Stimulated activated CD8-positive, alpha-beta memory T cell treated with anti-CD3 and anti-CD28 coated beads, Interleukin-7, amount 100 ng/mL, for 48 hours (primary cell): ENCODE measurements at places on chromosomes 3 and 15.

DNA sequence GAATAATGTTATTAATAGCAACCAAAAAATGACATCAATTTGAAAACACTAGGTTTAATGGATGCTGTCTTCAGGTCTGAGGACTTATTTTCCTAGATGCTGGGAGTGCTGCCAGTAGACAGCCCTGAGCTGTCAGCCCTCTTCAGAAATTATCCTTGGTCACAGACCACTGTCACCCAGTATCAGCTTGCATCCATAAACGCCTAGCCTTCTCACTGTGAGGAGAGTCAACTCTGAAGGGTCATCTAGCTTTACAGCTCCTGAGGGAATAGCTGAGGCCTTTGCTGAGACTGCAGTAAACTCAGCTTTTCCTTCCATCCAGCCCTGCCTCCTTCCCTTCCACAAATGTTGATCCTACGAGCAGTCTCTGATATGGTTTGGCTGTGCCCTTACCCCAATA lies 19.4 kb upstream of the MNS1 start:
- no peak for DNase-seq

DNA sequence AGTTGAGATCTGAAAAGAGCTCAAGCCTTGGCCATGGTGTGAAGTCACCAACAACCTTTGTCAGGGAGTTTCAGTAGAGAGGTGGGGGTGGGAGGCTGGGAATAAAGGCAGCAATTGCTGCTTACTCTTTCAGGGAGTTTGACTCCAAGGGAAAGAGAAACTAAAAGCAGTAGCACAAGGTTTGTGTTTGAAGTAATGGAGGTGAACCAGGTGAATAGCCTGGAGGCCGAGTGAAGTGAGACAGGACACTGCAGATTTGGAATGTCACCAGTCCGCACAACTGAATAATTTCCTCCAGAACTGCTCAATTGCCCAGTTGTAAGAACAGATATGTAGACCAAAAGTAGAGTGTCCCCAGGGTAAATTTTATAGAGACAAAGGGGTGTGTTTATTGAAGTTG lies 44.1 kb downstream of the CD86 start:
- DNase-seq: no peak

- DNase-seq: no peak
Measured at GRCh38 chr3:12868039-12869034, 27.0 kb upstream of the RPL32 start.

- DNase-seq: no peak
Measured at GRCh38 chr15:91271565-91272153, 171.6 kb downstream of the SV2B start.

- no peak for DNase-seq
Measured at GRCh38 chr3:187968883-187969580, 184.9 kb upstream of the LPP start.

DNA sequence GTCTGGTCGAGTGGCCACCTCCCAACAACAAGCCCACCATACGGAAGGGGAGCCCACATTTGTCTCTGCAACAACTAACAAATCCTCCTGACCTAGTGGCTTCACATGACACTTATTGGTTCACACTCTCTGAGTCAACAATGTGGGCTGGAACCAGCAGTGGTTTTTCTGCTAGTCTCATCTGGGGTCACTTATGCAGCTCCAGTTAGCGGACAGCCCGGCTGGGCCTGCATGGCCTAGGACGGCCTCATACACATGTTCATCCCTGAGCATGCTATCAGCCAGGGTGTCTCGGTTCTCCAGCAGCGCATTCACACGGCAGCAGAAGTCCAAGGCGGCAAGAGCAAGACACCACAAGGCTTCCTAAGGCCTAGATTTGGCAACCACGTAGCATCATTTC lies 281.7 kb downstream of the XXYLT1 start:
- DNase-seq: no peak

GRCh38 chr3:45683417-45684326 lies 5.5 kb upstream of the SACM1L start:
- no peak for DNase-seq

DNA sequence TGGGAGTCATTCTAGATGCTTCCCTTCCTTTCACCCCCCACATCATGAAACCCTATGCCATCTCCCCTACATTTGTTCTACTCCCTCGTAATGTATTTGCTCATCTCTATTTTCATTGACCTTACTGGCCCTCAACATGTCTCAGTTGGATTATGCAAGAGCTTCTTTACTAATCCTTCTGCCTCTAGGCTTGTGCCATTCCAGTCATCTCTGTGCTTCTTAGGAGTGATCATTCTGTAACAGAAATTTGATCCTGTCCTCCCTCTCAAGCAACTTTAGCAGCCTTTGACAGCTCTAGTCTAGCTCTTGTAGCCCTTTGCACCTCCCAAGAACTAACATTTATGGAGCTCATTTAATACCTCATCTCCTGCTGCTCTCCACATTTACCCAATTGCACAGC lies 64.7 kb downstream of the ISL2 start:
- DNase-seq: no peak

GRCh38 chr3:40714771-40715345 lies 190.1 kb downstream of the ZNF621 start:
- DNase-seq: no peak

DNA sequence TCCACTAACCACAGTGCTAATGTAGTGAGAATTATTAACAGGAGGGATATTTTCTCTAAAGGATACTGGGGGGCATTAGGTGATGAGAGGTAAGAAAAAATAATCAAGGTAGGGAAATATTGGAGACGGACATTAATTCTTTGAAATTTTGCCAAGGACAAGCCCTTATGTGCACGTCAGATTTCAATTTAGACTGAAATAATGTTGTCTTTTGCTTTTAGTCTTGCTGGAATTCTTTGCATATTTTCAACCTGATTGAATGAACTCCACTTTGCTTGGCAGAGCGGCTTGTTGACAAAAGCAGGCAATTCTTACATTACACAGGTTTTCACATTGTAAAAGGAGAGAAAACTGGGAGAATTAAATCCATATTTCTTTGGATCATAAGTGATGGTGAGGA lies 25.0 kb upstream of the C3orf52 start:
- DNase-seq: no peak

DNA sequence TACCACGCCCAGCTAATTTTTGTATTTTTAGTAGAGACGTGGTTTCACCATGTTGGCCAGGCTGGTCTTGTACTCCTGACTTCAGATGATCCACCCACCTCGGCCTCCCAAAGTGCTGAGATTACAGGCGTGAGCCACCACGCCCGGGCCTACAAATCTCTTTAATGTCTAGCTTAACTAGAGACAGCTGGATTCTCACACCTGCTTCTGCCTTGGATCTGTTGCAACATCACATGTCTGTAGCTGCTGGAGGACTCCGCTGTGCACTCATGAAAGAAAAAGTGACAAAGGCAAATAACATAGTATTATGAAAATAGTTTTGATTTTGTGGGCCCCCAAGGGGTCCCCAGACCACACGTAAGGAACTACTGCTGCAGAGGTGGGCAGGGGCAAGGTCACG lies 85.9 kb downstream of the NCEH1 start:
- DNase-seq: no peak

DNA sequence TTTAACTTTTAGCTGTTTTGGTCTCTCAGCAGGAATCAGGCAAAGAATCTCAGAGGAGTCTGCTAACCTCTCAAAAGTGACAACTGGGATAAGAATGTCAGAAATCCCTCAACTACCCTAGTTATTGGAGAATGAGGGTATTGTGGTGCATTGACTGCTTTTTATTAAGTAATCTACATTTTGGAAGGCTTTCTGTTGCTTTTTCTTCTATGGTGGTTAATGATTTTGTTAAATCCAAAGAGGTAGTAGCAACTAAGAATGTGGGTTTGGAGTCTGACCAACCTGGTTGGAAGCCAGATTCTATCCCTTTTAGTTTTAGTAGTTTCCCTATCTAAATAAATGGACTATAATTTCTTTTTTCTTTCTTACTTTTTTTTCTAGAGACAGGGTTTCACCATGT lies 94.7 kb upstream of the RNF7 start:
- DNase-seq: no peak

- DNase-seq: no peak
Measured at GRCh38 chr15:72754096-72754495, 29.5 kb downstream of the ADPGK start.

DNA sequence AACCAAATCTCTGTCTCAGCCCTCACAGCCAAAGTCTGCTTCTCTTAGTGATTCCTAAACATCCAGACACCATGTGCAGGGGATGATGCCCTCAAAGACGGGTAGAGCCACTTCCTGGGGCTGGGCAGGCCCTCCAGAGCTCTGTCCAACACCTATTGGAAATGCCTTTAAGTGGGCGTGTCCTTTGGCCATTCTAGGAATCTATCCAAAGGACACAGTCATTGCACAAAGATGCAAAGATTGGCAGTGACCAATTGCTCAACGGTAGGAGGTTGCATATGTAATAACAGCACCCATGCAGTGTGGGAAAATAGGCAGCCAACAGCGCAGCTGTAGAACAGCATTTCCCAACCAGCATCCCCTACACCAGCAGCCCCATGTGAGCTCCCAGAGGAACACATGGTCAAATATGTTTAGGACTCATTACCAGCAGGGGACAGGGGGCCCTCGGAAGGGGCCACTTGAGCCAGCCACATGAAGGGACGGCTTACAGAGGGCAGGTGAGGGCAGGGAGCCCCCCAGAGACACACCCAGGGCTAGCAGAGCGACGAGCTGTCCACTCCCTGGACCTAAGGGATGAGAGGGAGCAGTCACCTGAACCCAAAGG lies 142.8 kb upstream of the IQSEC1 start:
- DNase-seq: no peak

- no peak for DNase-seq
Measured at GRCh38 chr15:87634361-87634760, 622.2 kb downstream of the NTRK3 start.

- DNase-seq: no peak
Measured at GRCh38 chr3:149850787-149851584, 38.0 kb downstream of the RNF13 start.

DNA sequence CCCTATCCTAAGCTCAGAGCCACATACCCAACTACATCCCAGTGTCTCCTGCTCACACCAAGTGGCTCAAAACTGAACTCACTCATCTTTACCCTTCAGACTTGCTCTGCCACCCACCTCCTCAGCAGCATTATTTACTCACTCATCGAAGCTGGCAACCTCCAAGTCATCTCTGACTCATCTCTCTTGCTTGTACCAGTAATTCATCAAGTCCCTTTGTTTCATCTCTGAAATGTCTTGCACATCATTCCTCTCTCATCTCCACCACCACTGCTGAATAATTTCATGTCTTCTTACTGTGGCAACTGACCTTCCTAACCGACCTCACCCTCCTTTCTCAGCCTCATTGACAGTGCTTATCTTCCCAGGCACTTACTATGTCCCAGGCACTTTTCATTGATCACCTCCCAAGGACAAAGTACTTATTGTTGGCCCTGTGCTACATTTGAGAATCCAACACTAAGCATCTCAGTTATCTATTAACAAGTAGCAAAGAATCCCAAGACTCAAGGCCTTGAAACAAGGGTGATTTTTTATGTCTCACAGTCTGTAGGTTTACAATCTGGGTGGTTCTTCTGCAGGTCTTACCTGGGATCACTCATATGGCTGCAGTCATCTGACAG lies 82.0 kb downstream of the MRPL46 start:
- DNase-seq: no peak

GRCh38 chr3:33663042-33663441 lies 55.0 kb downstream of the CLASP2 start:
- no peak for DNase-seq

DNA sequence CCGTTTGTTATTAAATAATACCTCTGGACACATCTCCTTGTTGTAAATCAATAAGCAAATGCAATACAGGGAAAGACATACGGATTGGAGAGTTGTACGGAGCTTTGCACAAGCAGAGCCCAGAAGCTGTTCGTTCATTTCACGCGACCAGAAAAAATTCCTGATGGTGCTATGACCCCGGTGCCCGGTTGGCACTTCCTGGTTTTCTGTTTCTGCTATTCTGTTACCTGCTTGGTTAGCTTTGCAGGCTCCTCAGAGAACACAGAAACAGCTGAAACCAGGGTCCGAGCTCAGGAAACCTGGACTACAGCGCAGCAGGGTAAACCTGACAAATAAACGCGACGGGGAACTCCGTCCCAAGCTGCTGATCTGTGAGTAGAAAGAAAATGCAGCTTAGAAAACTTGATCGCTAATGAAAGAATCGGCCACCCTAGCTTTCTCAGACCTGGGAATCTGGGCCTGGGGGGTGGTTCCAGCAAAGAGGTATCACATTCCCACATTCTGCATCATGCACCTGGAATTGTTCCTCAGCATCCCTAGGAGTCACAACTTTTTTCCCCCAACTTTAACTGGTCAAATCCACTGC lies 845 bp downstream of the CNTN3 start:
- no peak for DNase-seq

DNA sequence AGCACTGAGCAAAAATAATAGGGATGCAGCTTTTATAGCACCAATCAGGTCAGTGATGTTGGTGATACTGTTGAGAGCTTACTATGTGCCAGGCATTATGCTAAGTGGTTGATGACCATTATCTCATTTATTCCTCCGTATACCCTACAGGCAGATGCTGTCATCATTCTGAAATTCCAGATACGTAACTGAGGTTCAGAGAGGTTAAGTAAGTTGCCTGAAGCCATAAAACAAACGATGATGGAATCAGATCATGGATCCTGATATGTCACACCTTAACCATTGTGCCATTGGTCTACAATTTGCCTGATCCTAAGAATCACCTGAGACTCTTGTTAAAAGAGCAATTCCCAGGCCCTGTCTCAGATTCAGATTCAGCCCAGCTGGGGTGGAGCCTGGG lies 49.5 kb downstream of the ST6GAL1 start:
- DNase-seq: no peak

DNA sequence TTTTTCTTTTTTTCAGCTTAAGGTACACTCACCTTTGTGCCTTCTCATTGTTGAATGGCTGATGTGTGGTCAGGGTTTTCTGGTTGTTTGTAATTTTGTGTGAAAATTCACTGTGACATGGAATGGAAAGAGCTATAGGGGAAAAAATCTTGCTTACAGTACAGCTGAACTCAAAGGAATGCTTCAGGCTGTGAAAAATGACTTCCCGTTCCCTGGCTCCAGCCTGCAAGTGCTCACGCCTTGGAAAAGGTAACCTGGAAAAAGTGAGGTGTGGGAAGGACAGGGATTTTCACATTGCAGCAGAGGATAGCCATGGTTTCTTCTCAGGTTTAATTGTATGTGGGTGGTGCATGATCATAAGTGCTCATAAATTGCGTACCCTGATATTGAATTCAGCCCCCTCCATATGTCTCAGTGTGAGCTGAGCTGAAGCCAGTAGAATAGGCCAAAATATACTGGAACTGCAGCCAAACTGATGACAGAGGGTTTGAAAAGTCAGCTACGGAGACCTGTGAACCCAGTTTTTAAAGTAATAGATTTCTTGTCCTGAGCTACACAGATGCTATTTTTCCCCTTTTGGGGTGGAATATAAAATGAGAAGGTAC lies 228.7 kb upstream of the RASGRP1 start:
- DNase-seq: no peak

DNA sequence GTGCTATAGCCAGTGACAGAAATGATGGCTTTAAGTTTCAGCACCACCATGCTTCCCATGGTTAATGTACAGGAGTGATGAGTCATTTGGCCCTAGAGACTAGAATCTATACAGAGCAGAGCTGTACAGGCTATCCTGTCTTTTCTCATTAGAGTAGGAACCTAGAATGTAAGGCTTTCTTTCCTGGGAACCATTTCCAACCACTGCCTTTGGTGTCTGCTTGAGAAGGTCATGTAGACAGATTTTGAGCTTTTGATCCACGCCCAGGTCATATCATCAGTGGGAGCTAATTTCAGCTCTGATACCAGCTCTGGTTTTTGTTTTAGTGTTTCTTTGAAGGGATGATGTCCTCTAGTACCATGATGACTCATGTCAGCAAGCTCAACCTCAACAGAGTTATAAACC lies 543.1 kb downstream of the NTRK3 start:
- DNase-seq: no peak

GRCh38 chr15:39215015-39215414 lies 365.9 kb upstream of the THBS1 start:
- DNase-seq: no peak

- DNase-seq: peak; percentile 25
Measured at GRCh38 chr15:83380682-83381081, 66.5 kb upstream of the SH3GL3 start.
